ENCODE measurements at places on chromosomes 2 and 18.

GRCh38 chr2:220278022-220278421 lies 650.6 kb downstream of the SLC4A3 start:
- no peak for DNase-seq

DNA sequence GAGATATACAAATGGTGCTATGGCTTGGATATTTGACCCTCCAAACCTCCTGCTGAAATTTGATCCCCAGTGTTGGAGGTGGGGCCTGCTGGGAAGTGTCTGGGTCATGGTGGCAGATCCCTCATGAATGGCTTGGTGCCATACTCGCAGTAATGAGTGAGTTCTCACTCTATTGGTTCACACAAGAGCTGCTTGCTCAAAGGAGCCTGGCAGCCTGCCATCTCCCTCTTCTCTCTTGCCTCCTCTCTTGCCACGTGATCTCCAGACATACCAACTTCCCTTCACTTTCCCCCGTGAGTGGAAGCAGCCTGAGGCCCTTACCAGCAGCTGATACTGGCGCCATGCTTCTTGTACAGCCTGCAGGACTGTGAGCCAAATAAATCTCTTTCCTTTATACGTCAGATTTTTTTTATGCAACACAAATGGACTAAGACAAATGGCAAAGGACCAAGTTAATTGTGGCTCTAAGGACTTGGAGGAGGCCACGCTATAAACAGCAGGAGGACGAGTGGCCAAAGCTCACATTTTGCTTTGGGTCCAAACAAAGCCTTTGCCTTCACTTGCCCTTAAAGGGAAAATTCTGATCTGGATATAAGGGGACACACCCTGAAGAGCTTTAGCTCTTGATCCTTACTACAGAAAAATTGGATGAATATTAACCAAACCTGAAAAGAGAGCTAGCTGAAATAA lies 214.7 kb downstream of the SS18 start:
- no peak for DNase-seq

DNA sequence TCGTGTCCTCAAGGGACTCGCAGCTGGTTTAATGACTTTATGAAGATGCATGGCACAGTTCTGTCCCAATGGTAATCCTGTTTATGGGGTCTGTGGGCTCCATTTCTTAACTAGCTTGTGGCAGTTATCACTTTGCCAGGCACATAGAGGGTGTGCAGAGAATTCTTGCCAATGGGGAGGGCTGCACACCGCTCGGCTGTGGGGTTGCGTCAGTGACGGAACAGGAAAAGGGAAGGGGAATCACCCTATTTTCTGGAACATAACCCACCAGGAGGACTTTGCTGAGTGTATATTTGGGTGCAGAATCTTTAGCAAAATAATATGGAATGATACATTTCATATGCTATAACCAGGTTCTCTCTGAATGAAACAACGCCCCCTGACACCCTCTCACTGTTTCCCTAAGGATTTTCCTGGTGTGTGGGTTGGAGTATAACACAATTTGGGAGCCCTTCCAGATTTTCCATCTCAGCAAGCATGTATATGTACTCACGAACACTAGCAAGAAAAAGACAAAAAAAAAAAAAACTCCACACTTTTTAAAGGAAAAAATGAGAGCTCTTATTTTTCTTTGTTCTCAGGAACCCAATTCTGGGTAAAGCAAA lies 43.9 kb upstream of the TRIB2 start:
- DNase-seq, result no peak

GRCh38 chr2:12131975-12132374 lies 385.5 kb downstream of the LPIN1 start:
- DNase-seq, result no peak

GRCh38 chr2:219247678-219248642 lies 2.7 kb downstream of the STK16 start:
- no peak for DNase-seq

GRCh38 chr2:142687075-142687474 lies 190.4 kb upstream of the KYNU start:
- no peak for DNase-seq

- no peak for DNase-seq
These were observed 47.9 kb upstream of the MAT2A start for GRCh38 chr2:85490861-85491755.

- DNase-seq, result no peak
These were observed 79.1 kb downstream of the RBBP8 start for GRCh38 chr18:23012249-23012648.

GRCh38 chr2:43020990-43021669 lies 205.3 kb downstream of the ZFP36L2 start:
- DNase-seq, result no peak

DNA sequence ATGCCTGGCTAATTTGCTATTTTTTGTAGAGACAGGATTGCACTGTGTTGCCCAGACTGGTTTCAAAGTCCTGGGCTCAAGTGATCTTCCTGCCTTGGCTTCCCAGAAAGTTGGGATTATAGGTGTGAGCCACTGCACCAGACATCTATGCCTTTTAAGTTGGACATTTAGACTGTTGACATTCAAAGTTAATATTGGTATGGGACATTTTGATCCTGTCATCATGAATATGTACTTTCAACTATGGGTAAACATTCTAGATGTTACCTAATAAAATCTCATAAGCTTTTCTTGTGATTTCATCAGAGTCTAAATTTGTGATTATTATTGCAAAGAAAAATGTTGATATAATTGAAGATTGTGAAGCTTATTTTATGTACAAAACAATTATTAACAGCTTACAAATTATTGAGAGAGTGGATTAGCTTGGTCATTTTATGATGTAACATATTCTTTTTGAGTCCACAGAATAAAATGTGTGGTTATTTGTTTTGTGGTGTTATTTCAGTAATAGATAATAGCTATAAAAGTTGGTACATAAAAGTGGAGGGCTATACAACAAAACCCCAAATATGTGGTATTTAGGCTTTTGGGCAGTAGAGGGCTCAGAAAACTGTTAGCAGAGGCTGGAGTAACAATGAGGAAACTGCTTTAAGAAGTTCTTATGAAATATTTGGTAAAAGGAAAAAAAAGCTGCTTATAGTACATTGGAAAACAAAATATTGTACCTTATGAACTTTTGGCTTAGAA lies 41.4 kb downstream of the STARD6 start:
- no peak for DNase-seq

DNA sequence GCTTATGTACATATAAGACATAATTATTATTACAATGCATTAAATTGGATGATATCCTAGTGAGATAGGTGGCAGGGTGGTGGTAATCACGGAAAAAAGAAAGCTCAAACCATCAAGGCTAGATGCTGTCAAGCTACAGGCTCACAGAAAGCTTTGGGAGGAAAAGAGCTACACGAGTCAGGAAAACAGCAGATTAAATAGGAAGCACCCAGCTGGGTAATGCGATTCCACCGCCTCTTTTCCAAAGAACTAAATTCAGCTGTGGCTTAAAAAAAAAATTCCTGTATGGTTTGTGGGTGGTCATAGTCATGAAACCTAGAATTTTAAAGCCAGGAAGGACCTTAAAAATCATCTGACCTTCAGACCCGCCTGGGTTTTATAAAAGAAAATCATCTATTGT lies 23.7 kb upstream of the PTPN4 start:
- no peak for DNase-seq

DNA sequence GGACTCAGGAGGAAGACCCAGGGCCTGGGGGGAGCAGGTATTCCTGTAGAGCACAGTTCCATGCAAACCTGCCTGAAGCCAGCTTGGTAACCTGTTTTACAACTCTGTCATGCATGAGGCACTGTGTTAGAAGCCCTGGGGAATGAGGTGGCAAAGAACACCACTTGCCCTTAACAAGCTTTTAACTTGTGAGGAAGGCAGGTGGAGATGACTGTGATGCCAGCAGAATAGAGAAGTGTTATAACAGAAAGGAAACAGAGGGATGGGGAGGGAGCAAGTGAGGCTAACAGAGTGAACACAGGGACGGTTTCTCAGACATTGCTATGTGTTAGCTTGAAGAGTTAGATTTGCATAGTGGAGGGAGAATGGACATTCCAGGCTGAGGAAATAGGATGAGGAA lies 11.5 kb upstream of the IL1A start:
- no peak for DNase-seq

Measured in hypothalamus (tissue), 51 donors.